ENCODE measurements at places on chromosomes 3 and 15.

- DNase-seq, result peak; percentile 58
Observed at GRCh38 chr3:4633078-4634004, 140.2 kb downstream of the ITPR1 start.

DNA sequence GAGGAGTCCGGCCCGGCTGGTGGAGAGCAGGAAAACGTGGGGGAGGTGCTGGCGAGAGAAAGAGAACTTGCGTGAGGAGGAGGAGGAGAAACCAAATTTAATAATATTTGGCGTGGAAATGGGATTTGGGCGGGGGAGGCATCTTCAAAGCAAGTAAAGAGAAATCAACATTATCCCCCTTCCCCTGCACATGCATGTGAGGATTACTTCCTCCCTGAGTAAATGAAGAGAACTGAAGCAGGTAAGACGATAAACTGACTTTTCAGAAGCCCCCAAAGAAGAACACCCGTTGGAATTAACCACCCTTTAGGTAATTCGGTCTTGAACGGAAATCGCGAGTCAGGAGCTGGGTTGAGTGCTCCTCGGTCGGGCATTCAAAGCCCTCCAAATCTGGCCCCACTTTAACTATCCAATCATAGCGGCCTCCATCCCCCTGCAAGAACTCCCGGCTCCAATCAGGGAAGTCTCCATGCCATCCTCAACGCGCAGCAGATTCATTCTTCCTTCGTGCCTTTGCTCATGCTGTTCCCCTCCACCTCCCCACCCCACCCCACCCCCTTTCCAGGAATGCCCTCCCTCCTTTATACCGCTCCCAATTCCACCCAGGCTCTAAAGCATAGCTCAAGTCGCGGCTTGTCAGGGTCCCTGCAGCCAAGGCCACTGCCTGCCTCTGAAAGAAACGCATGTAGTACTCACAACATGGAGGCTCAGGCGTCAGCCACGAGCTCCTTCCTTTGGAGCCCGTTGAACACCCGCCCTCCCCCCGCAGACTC lies 545 bp upstream of the RFX7 start:
- peak; percentile 80 for DNase-seq

DNA sequence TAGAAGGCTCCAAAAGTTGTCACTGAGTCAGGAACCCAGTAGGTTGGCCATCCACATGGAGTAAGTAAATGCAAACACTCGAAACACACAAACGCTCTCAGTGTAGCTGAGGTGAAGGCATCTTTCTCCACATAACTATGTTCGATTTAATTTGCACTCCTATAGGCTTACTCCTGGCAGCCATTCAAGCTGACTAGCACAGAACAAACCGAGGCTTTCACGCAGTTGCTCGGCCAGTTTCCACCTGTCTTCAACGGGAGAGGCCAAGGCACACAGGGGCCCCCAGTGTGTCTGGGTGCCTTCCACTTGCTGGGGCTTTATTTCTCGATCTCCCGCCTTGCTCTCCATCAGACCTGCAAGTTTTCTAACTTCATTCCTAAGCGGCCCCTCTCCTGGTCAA lies 18.9 kb downstream of the RGMA start:
- no peak for DNase-seq

DNA sequence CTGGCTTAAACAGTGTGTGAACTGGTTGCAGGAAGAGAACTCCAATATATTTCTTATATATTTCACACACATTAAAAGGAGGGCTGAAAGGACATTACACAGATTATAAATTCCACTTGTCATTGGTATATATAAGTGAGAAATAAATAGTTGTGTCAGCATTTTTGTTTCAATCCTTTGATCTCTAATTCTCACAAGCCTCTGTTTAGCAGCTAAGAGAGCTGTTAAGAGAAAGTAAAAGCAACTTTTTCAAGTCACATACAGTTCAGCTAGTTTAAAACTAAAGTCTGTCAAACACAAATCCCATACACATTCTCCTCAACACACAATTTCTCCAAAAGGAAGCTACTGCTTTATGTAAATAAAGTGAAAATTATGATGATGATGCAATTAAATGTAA lies 70.5 kb upstream of the CCDC39 start:
- DNase-seq, result no peak

GRCh38 chr15:89333959-89334509 lies 590 bp downstream of the POLG start:
- DNase-seq, result no peak

- no peak for DNase-seq
Observed at GRCh38 chr3:23959135-23959900, 14.2 kb downstream of the NR1D2 start.

DNA sequence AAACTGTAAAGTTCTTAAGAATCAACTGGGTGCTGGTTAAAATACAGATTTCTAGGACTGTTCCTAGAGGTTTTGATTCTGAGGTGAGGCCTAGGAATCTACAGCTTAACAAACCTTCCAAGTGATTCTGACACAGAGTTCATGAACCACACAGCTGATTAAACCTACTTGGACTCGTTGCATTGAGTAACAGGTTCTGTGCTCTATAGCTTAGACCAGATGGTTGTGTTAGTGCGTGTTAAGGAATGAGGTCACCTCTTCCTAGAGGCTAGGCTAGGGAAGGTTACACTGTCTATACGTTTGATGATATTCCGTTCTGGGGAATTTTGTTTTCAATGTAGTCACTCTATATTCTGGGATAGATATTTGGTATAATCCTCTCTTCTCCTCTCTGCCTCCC lies 21.9 kb downstream of the EID1 start:
- DNase-seq, result no peak

- DNase-seq, result no peak
Observed at GRCh38 chr3:101850246-101851051, 1.1 kb downstream of the NFKBIZ start.

DNA sequence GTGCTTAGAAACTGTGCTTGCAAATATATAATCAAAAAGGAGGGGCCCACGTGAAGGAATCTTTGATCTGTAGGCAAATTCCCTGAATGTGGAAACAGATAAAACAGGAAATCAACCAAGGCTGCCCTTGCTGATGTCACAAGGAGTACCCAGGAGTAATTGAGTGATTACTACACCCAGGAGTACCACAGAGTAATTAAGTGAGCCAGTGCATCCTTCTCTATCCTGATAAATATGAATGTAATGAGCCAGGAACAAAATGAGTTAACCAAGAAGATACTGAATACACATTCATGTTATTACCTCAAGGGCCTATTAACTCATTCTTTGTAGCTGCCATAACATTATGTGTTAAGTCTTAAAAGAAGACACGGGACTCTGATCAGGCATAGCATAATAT lies 87.3 kb upstream of the POU1F1 start:
- DNase-seq, result no peak

GRCh38 chr3:74332165-74332564 lies 282.3 kb downstream of the CNTN3 start:
- no peak for DNase-seq

DNA sequence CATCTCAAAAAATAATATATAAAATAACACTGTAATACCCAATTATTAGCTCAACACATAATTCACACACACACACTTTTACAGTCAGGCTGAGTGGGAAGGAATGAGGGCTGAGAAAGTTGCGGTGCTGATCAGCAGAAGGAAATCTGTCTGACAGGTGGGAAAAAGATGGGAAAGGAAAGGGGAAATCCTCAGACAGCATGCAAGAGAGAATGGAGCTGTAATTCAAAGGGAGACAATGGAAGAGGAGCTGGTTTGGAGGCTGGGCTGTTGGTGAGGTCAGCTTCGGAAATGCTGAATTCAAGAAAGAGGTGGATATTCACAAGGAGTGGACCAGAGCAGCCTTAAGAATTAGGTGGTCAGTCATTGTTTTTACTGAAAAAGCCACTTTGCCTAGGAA lies 121.6 kb upstream of the LMOD3 start:
- DNase-seq, result no peak

GRCh38 chr3:115651599-115651998 lies 28.3 kb downstream of the GAP43 start:
- DNase-seq, result no peak

- DNase-seq, result no peak
Observed at GRCh38 chr15:75994220-75994619, 18.0 kb downstream of the NRG4 start.

DNA sequence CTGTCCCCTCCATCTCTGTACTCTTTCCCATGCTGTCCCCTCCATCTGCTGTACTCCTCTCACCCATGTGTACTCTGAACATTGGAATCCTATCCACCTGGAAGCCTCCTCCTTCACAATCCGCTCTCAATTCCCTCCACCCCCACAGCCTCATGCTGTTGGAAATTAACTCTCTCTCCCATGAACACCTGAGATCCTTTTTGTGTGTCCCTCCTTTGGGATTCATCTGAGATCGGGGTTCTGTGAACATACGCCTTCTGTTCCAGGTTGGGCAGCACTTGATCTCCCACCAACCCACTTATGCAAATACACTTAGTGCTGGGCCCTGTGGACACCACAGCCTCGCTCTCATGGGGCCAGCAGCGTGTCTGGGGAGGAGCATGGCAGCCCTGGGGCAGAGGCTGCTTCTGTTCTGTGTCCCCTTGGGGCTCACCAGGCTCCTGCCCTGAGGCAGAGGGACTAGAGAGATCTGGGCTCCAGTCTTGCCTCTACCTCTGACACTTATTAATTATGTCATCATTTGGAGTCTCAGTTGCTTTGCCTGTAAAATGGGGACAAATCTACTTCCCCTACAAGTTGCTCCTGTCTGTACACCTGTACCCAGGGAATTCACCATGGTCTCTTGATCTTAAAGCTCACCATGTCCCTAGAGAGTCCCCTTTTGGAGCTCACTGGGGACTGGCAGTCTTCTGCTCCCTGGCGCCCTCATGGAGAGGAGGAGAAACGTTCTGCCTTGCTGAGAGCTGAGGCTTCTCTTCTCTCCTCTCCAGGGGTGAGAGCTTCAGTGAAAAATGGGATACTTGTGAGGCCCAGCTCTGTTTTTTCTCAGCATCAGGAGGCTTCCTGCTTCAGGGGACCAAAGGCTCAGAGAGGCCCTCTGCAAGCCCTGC lies 42.7 kb downstream of the ITGA11 start:
- no peak for DNase-seq

- DNase-seq, result no peak
Observed at GRCh38 chr3:23468203-23468602, 265.1 kb downstream of the UBE2E2 start.
